ENCODE measurements at places on chromosomes 12 and 14.

DNA sequence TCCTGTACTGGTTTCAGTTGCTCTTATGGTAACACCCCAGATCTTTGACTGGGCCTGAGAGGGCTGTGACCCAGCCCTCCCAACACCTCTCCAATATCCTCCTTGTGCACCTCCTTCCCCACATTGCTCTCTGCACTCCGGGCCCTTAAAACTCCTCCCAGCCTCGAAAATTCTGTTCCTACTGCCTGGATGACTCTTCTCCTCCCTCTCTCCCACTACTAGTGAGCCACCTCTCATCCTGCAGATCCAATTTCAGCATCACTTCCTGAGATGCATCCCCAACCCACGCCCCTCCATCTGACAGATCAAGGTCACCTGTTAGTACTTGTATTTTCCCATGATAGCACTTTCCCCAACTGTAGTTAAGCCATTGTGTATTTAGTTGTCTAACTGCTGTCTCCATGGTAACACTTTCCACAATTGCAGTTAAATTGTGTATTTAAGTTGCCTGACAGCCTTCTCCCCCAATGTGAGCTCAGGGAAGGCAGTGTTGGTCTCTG, 11.5 kb upstream of the NT5DC3 start:
- DNase-seq, result no peak

DNA sequence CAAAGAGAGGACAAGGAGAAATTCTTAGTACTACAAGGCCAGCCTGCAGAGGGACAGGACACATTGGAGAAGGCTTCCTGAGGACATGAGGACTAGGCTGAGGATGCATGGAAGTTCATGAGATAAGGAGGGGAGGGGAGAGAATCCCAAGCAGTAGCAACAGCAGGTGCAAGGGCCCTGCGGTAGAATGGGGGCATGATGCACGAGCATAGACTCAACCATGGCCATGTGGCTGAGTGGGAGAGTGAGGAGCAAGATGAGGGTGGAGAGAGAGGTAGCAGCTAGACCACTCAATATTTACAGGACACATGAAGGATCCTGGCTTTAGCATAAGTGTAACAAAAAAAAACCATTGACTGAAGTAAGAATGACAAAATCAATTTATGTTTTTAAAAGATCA, 128.1 kb downstream of the PPM1H start:
- no peak for DNase-seq

- no peak for DNase-seq
Measured at GRCh38 chr12:75579552-75579951, 68.1 kb upstream of the KRR1 start.

- no peak for DNase-seq
Measured at GRCh38 chr14:35752380-35752779, 56.7 kb downstream of the RALGAPA1 start.

DNA sequence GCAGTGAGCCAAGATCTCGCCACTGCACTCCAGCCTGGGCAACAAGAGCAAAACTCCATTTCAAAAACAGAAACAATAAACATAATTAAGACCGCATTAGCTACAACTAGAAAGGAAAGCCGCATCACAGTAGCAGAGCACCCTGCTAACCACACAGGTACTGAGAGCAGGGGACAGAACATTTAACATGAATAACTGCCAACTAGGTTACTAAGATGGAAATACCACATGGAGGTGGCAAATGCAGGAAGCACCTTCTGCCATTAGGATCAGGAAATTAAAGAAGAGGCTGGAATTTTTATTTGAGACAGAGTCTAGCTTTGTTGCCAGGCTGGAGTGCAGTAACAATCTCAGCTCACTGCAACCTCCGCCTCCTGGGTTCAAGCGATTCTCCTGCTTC, 41.9 kb downstream of the CDC42BPB start:
- DNase-seq, result peak; percentile 7

DNA sequence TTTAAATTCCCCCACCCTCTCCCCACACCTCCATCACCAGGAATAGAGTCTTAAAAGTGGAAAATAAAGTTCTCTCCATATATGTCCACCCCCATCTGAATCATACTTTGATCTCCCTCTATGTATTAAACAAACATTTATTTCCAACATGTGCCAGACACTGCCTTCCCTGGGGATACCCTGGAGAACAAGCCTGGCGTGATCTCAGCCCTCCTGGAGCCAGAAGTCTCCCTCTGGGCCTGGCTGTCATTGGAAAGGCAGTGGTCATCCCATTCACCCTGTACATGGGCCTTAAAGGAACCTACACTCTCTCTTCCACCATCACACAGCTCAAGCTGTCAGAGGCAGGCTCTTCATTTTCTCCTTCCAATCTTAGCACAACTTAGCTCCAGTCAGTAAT, 143.6 kb downstream of the EMP1 start:
- no peak for DNase-seq
